NCI-H1436 (cell line): ENCODE measurements at places on chromosomes 7 and 10.

DNA sequence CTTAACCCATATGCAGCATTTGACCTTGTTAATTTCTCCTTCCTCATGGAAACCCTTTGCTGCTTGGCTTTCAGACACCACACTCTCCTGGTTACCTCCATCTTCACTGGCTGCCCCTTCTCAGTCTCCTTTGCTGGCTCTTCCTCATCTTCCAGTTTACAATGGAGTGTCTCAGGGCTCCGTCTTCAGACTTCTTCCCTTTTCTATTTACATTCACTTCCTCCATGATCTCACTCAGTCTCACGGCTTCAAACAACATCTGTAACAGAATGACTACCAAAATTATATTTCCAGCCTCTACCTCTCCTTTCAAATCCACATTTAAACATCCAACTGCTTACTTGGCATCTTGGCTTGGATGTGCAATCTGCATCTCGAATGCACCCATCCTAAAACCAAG lies 140.4 kb downstream of the DKK1 start:
- no peak for DNase-seq

GRCh38 chr10:10482613-10483012 lies 535.1 kb upstream of the CELF2 start:
- DNase-seq, result no peak

- no peak for DNase-seq
Observed at GRCh38 chr7:158529181-158530096, 58.2 kb downstream of the PTPRN2 start.

- no peak for DNase-seq
Observed at GRCh38 chr10:127207081-127207480, 10.7 kb upstream of the INSYN2A start.

DNA sequence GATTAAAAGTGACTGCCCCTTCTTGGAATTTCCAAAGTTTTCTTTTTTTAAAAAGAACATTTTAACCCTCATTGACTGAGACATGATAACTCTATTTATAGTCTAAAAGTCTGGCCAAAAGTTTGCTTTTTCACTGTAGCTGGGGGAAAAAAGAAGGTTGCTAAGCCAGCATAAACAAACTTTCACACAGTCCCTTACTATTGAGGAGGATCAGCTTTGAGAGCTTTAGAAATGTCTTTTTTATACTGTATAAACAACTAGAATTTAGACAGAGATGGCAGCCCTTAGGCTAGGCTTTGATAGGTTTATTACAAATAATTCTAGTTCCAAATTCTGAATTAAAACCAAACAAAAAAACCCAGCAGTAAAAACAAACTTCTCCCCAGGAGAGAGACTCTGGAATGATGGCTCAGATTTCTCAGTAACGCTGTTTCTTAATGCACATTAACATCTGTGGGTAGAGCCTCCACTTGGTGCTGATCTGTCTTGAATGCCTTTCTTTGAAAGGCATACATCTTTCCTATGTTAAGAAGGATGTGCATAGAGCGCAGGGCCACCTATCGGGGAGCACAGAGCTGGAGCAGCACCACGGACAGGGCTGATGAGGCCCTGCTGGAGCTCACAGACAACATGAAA lies 100.9 kb upstream of the PDLIM1 start:
- DNase-seq, result no peak

DNA sequence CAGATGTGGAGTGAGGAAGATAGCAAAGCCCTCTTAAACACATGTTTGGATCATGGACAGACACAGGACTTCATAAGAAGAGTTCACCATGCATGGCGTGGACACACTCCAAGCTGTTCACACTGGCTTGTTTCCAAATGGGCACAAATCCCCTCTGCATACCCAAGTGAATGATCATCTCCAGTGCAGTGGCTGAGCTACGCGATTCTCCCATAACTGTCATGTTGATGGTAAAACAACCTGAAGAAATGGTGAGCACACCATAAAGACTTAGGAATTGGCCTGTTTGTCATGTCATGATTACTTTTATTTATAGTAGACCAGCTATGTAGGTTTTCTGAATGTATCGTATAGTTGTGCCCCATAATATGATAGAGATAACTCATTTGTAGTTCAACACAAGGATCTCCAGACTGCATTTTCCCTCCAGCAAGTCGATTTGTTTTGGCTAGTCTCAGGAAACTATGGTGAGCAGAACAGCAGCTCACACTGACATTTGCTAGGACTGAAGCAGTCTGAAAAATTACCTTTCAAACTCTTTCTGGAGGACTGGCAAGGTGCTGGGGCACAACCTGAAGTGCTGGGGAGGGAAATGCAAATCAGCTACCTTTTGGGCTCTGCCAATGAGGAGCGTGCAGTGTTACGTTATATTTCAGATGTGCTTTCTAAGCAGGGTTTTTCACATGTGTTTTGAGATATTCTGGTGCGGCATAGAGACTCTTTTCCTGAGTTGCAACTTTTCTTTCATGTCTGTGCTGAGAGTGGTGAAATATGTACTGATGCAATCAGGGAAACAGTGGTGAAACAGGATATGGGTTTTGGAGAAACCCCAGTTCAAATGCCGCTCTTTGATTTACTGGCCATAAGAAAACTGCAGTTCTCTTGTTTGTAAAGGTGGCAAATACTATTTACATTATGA lies 629.6 kb upstream of the DPP6 start:
- no peak for DNase-seq

DNA sequence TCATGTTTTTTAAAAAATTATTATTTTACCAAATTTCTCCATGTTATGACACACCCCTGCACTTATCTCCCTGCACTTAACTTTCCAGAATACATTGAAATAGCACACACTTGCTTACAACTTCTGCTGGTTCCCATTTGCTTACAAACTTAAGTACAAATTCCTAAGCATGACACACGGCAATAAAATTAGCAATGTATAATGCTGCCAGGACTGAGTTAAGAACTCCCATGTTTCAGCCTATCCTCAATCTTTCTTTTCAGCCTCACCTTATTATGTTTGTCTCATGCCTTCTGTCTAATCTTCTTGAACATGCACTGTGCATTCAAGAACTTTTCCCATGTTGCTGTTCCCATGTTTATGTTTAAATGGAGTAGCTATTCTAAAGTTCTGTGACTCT lies 40.8 kb downstream of the PRPS1L1 start:
- no peak for DNase-seq

- no peak for DNase-seq
Observed at GRCh38 chr10:91838199-91838598, 40.0 kb downstream of the TNKS2 start.

- DNase-seq, result no peak
Observed at GRCh38 chr7:130789436-130789835, 55.4 kb upstream of the KLF14 start.

DNA sequence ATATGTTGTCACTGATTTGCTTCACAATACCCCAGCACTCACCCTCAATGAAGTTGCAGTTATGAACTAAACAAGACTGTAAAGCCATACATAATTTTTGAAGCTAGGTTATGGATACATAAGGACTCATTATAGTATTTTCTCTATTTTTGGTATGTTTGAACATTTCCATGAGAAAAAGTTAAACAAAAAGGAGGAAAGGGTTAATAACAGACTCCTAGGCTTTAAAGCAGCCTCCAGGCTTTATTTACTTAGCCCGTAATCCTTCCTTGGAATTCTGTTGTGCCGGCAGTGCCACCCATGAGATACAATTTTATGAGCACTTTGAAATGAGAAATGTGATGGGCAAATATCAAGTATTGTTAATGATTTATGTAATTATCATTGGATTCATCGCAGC lies 2.1 kb upstream of the DENND11 start:
- DNase-seq, result no peak

- DNase-seq, result no peak
Observed at GRCh38 chr7:128211626-128212025, 29.5 kb upstream of the LEP start.

- DNase-seq, result no peak
Observed at GRCh38 chr10:44473146-44473545, 88.2 kb upstream of the CXCL12 start.

- DNase-seq, result no peak
Observed at GRCh38 chr7:2972835-2973161, 70.9 kb downstream of the CARD11 start.
